ENCODE measurements at places on chromosomes 4 and X.

- DNase-seq: no peak
Observed at GRCh38 chr4:76801621-76802235, 96.2 kb downstream of the SOWAHB start.

DNA sequence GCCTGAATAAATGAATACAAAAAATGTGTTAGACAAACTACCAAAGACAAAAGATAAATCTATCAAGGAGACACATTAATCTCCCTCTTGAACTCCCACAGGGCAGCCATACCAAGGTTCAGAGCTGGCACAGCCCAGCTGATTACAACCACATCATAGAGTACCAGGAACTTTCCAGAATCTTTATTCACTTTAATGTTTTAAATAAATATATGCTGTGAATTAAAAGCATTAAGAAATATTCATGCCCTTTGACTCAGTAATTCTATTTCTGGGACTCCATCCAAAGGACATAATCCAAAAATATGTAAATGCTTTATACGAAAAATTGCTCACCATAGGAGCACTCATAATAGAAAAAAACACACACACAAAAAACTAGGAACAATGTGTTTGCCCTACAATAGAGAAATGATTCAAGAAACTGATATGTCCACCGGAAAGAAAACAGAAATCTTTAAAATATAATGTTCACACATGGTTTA lies 126.0 kb downstream of the LDB2 start:
- DNase-seq: no peak

DNA sequence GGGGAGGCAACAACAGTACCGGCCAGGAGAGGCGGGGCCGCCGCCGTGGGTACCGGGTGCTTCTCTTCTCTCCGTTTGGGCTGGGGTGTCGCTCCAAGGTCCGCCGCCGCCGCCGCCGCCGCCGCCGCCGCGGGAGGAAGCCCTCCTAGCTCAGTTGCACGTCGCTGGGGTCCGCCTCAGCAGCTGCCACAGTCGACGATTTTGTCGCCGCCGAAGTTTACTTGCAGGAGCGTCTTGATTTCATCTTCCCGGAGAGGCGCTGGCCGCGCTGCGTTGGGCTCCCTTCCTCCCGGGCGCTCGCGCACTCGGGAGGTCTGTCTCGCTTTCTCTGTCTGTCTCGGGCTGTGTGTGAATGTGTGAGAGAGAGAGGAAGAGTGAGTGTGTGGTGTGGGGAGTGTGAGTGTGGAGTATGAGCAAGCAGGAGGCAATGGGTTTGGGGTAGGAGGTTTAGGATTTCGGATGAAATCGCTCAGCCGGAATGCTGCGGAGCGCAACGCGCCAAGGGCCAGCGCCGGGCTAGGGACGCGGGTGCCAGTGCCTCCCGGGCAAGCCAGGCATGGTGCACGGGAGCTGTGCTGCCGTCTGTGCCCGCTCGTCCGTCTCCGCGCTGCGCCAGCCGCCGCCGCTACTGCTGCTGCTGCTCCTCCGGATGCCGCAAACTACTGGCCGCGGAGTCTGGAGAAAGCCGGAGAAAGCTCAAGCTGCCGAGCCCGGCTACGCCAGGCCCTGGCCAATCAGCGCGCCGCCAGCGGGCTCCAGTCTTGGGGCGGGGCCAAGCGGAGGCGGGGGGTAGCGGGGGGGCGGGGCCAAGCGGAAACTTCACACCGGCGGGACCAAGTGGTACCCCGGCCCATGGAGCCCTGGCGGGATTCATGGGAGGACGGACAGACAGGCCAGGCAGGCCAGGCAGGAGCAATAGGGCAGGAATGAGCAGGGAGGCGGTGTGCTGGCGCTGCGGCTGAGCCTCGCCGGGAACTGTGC lies at the start of gene PCDH19:
Gene PCDH19, minus strand, starts transcription at position 664 of the 981 bp plus-strand sequence. CDS start 1,676 bp downstream, outside the sequence.
- peak; percentile 19 for DNase-seq

DNA sequence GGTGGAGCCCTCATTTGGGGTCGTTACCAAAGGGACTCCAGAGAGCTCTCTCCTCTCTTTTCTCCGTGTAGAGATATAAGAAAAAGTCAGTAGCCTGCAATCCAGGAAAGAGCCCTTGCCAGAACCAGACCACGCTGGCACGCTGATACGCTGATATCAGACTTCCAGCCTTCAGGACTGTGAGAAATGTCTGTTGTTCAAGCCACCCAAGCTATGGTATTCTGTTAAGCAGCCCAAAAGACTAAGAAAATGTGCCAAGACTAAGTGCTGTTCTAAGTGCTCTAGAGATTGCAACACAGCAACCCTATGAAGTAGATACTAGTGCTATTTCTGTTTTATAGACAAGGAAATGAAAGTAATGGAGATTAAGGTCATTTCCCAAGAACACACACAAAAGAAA lies 205.7 kb downstream of the CAMK2D start:
- no peak for DNase-seq

- no peak for DNase-seq
Observed at GRCh38 chr4:10245751-10246150, 129.2 kb upstream of the WDR1 start.

GRCh38 chr4:6265546-6265945 lies 4.1 kb upstream of the WFS1 start:
- DNase-seq: no peak

GRCh38 chr4:36494747-36495146 lies 213.3 kb downstream of the DTHD1 start:
- no peak for DNase-seq

- DNase-seq: no peak
Observed at GRCh38 chrX:19695884-19696283, 180.6 kb upstream of the MAP3K15 start.

GRCh38 chr4:118798658-118799057 lies 37.3 kb downstream of the SEC24D start:
- no peak for DNase-seq

GRCh38 chr4:180695851-180696250 lies 1547.4 kb upstream of the TENM3 start:
- no peak for DNase-seq

DNA sequence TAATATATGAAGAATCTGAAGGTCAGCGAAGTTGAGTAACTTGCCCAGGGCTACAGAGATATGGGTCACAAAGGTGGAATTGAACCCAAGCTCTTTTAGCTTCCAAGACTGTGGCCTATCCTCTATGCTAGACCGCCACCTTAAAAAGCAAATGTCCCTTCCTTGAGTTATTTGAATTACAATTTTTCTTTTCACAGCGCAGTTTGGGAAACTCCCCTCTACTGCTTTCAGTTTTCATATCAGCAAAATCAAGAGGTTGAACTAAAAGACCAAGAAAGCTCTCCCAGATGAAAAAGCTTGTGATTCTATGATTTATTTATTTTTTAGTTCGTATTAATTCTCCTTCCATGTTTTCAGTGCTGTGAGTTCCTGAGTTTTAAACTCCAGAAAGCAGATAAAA lies 174.5 kb upstream of the C1QTNF7 start:
- no peak for DNase-seq

- no peak for DNase-seq
Observed at GRCh38 chrX:40749681-40750494, 14.5 kb upstream of the MED14 start.

DNA sequence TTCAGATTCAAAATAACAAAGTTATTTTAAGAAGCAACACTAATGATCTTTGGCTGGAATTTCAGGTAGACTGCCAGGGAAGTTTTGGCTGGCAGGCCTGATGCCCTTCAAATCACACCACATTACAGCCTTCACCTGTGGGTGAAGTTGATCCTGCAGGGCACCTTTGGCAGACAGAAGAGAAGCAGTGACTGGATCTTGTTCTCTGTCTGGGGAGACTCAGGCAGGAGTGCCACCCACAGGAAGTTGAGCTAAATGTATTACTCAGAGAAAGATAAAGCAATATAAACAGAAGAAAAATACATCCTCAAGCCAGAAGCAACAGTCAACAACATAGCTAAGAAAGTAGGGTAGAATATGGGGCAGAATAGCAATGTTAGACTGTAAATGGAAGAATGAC lies 12.8 kb upstream of the CFAP299 start:
- no peak for DNase-seq

- no peak for DNase-seq
Observed at GRCh38 chrX:74262452-74263209, 41.3 kb upstream of the ZCCHC13 start.

DNA sequence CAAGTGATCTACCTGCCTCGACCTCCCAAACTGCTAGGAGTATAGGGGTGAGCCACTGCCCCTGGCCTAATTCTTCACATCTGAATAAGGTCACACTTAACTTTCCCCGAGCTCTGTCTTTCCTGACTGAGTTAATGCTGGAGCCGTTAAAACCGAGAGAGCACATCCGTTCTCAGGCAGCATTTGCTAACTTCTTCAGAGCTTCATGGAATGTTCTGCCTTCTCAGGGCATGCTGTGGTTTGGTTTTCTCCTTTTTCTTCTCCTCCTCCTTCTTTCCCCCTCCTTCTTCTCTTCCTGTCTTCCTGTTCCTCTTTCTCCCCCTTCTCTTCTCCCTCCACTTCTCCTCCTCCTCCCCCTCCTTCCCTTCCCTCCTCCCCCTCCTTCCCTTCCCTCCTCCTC lies 119.9 kb downstream of the ASMT start:
- DNase-seq: no peak

DNA sequence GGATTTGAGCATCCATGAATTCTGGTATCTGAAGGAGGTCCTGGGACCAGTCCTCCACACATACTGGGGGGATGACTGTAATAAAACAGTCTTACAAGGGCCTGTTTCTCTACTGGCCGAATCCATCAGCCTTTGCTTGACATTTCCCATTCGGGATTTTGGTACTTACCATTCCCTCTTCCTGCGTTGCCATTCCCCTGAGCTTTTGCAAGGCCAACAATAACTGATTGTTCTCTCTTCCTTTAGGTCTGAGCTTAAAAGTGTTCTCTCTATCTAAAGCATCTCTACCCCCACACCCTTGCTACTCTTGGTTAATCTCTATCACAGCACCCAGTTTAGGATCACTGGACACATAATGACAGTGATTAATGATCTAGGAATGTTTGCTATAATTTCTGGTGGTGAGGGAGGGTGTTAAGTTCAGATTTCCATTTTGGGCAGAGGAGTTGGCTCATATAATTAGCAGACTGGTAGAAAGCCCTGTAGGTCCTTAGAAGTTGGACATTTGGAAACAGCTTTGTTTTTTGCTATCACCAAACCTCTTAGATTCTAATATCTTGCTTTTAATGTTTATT lies 29.4 kb downstream of the TMA16 start:
- DNase-seq: no peak

GRCh38 chr4:183657564-183657963 lies 1.4 kb downstream of the RWDD4 start:
- DNase-seq: no peak

GRCh38 chr4:73092868-73093267 lies 23.4 kb upstream of the COX18 start:
- DNase-seq: no peak

DNA sequence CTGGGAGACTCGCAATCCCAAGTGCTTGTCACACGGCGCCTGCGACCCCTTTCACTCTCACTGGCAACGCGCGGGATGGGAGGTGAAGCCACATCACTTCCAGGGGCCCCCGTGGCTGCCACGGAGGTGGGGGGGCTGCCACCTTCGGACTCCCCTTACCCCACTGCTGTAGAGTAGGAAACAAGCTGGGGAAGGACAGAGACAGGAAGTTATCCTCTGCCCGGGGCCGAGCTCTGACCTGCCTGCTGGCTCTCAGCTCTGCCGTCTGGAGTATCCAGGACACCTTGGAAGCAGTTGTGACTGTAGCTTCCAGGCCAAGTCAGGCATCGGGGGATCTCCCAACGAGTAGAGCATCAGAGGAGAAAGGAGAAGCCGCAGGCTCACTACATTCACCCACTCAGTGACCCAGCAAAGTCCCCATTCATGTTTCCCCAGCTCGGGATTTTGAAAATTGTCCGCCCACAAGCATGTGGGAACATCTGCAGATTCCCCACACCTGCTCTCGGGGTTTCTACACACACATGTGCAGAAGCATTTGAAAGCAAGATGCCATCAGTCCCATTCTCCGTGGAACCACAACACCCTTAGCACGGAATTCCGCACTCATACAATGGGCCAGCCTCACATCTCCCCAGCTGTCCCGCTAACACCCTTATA lies 10.8 kb downstream of the PDZD4 start:
- DNase-seq: no peak

- DNase-seq: no peak
Observed at GRCh38 chr4:169345316-169345721, 74.6 kb upstream of the SH3RF1 start.

- DNase-seq: no peak
Observed at GRCh38 chrX:111608724-111609123, 72.2 kb upstream of the ALG13 start.

DNA sequence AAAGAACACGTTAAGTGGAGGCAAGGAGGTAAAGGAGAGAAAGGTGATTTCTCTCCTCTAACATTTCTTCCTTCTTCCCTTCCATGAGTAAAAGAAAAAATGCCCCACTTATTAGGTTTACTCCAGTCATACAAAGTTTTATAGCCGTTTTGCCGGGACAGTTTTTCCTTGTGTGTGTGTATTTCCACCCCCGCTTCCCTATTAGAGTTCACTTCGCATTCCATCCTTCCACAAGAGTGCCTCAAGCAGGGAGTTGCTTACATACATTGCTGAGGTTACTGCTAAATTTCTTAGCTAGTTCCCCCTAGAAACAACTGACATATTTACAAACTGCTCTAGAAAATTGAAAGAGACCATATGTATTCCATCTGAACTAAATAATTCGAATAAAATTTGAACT lies 45.2 kb upstream of the BMP15 start:
- no peak for DNase-seq

GRCh38 chrX:125404667-125405160 lies 85.0 kb downstream of the TEX13C start:
- no peak for DNase-seq

DNA sequence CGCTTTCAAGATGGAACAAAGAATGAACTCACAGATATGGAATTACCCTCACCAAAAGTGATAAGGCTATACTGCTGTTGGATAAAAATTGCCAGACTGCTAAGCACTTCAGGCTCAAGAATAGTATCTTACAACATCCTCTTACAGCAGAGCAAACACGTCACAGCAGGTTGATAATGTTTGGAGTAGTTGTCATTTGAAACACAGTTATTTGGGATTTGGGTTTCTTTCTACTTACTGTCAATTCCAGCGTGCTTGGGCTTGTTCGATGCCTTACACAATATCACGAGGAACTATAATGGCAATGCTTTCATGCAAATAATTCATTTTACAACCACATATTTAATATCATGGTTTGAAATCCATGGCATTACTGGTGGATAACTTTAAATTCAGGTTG lies 1223.7 kb upstream of the AGA start:
- no peak for DNase-seq

- DNase-seq: no peak
Observed at GRCh38 chr4:89334830-89335229, 27.2 kb upstream of the GPRIN3 start.

DNA sequence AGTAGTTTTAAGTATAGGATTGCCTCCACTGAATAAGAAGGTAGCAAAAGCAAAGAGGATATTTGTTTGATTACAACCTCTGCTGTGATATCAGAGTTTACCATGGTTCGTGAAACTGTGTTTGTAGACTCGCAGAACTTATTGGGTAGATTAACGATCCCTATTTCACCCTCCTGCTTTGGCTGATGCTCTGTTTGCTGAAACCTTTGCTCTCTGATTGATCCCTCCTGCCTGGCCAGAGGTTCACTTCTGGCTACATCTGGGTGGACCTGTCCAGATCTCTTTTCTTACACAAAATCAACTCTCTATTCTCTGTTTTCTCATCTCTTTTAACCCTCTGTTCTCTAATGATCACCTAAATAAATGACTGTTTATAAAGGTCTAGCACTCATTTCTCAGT lies 37.9 kb upstream of the TMEM192 start:
- no peak for DNase-seq

GRCh38 chr4:55758066-55758465 lies 61.5 kb upstream of the EXOC1L start:
- no peak for DNase-seq

- DNase-seq: no peak
Observed at GRCh38 chr4:113145519-113146291, 96.3 kb downstream of the ANK2 start.

GRCh38 chr4:182265881-182266280 lies 22.7 kb downstream of the TENM3 start:
- DNase-seq: no peak

All from activated CD4-positive, alpha-beta memory T cell treated with anti-CD3 and anti-CD28 coated beads, Interleukin-2, amount 10 ng/mL, durations not matched to agents 7 days and 5 days (primary cell).